ENCODE measurements at places on chromosomes 4 and X.

- DNase-seq: no peak
These were observed 2.7 kb downstream of the BCOR start for GRCh38 chrX:40094900-40095582.

DNA sequence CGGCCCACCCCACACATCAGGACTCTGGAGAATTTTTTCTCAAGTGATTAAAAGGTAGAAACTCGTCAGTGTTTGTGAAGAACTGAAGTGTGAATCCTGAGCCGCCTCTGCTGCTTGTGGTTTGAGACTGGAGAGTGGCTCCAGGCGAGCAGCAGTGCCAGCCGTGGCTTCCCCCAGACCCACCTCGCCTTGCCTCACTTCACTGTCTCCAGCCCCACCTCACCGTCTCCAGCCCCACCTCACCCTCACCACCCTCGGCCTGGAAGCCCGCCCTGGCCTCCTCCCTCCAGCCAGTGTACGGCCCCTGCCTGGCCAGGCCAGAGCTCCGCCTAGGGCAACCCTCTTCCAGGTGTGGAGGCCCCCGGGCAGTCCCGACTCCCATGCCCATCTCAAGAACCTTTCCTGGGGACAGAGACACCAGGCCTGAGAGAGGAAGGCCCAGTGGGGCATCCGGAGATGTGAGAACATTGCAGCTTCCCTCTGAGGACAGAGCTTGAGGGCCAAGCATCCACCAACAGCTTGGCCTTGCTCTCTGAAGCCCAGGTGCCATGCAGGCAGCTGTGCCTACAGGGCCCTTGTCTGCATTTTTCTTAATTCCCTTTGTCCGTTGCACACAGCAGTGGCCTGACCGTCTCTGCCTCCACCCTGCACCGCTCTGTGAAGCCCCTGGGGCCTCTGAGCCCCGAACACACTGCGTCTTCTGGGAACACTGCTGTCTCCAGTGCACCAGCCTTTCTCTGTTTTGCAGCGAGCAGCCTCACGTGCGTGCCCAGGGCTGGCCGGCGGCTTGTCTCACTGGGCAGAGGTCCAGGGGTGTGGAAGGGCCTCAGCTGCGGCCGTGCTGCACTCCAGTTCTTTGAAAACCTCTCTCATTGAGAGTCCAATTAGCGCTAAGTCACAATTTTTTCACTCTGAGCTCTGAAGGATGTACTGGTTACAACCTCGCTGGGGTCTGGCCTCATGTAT is 13.8 kb downstream of the SH3BP2 start:
- no peak for DNase-seq

DNA sequence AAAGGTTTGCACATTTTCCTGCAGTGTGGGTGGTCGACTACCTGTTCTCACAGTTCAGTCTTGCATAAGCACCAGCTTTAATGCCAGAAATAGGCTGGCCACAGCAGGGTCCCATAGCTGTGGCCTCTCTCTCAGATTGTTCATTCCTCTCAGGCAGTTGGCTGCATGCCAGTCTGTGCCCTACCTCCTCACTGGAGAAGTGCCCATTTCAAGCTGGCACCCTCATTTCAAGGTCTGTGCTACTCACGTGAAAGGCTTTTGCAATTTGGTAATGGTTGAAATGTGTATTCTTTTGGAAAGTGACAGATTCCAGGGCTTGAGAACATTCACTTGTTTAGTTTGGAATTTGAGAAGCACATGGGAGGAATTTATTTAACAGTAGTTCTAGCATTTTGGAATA is 28.9 kb upstream of the MTMR1 start:
- DNase-seq: no peak

- no peak for DNase-seq
These were observed 35.7 kb downstream of the BTC start for GRCh38 chr4:74758551-74759145.

DNA sequence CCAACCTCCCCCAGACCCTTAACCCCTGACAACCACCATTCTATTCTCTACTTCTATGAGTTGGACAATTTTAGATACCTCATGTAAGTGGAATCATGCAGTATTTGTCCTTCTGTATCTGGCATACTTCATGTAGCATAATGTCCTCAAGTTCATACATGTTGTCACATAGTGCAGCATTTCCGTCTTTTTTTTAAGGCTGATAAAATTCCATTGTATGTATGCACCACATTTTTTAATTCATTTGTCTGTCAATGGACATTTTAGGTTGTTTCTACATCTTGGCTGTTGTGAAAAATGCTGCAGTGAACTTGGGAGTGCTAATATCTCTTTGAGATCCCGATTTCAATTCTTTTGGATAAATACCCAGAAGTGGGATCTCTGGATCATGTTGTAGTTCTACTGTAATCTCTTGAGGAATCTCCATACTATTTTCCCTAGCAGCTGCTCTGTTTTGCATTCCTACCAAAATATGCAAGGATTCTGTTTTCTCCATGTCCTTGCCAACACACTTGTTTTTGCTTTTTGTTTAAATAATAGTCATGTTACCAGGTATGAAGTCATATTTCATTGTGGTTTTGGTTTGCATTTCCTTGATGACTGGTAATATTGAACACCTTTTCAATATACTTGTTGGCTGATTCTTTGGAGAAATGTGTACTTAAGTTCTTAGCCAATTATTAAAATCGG is 48.8 kb upstream of the ADAD1 start:
- no peak for DNase-seq

- no peak for DNase-seq
These were observed 75.5 kb upstream of the SLC39A8 start for GRCh38 chr4:102420563-102421398.

Data from stimulated activated CD4-positive, alpha-beta T cell treated with anti-CD3 and anti-CD28 coated beads, Interleukin-15, amount 100 ng/mL, for 1 hour (primary cell).